COLO829 (cell line): ENCODE measurements at places on chromosomes 1 and 21.
A peak's percentile ranks its signal among the peaks of the same experiment; 100 is the strongest.

DNA sequence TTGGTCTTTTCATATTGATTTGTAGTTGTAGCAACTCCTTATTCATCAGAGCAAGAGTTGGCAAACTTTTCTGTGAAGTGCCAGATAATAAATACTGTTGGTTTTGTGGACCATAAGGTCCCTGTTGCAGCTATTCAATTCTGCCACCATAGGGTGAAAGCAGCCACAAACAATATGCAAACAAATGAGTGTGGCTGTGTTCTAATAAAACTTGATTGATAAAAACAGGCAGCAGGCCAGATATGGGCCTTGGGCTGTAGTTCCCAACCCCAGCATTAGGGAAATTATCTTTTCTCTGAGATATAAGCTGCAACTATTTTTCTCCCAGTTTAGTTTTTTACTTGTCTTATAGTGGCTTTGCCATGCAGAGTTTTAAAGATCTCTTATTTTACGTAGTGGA, 469.2 kb downstream of the SMYD3 start:
- DNase-seq, result no peak

DNA sequence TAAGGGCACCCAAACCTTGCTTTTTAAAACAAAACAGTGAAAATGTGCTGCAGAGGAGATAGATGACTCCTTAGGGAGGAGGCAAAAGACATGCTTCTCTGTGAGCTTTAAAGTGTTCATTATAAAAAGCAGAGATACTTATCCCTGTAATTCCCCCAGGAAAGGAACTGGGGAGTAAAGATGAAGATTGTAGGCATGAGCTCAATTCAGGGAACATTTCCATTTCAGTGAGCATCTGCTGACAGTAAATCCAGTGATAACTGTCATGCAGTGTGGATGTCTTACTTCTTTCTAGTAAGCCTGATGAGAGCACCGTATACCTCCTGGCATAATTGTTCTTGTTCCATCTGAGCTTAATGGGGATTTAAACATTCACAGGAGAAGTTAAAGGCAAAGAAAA, 1296.5 kb downstream of the MRPL39 start:
- no peak for DNase-seq

- no peak for DNase-seq
These were observed 401 bp downstream of the UQCRH start for GRCh38 chr1:46303872-46304326.

DNA sequence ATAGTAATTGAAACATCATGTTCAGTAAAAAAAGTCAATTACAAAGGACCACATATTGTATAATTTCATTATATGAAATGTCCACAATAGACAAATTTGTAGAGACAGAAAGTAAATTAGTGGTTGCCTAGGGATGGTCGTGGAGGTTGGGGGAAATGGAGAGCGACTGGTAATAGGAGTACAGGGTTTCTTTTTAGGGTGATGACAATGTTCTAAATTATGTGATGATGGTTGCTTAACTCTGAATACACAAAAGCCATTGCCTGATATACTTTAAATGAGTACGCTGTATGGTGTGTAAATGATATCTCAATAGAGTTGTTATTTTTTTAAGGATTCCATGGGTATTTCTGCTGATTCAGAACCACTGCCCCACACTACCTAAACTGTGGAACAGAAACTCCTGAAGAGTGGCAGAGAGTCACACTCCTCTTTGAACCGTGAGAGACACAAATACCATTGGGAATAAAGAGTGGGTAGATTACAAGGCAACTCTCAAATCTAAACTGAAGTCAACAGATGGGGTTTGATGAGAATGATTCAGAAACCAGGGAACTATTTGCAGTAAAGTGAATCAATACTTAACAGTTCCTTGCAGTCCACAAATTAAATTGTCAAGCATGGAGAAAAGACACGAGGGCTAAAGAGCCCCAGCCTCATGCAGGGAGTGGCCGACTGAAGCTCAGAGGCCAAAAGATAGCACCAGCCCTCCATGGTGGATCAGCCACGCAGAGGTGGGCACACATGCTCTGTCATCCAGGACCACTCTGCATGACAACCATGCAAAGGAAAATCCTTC, 118.0 kb downstream of the CAPN8 start:
- DNase-seq, result no peak

- DNase-seq, result no peak
These were observed 150.3 kb upstream of the IRF2BP2 start for GRCh38 chr1:234760303-234760723.

- peak; percentile 44 for DNase-seq
These were observed 262.1 kb upstream of the SGIP1 start for GRCh38 chr1:66271904-66272254.
